ENCODE measurements at places on chromosomes 12 and 14. TPM values are rescaled to one million over a fixed set of nuclear protein-coding genes. Genes with fewer than 3 reads are reported as not detected.

DNA sequence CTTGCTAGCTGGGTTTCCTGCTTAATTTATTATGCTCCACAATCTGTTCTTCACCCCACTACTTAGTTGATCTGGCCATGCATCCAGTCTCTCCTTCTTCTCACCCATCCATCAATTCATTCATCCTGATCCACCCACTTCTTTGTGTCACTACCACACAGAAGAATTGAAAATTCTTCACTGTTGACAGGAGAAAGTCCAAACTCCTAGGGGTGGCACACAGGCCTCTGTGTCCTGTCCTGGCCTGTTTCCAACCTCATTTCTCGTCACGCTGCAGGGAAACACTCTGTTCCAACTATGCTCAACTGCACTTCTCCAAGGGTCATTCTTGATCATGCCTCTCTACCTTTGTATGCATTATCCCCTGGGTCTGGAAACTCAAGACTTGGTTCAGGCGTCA is 10.6 kb upstream of the KRT83 start:
- no peak for DNase-seq

DNA sequence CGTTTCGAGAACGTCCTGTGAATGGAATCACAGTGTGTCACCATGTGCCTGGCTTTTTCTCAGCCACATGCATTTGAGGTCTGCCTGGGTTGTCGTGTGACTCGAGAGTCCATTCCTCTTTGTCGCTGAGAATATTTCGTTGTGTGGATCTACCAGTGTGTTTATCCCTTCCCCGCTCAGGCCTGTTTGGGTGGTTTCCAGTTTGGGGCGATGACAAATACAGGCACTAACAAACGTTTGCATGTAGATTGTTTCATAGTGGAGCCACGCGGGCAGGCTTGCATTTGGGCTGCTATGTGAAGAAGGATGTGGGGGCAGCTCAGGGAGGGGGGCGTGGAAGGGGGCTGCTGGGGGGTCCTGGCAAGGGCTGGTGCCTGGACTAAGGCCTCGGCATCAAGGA is 14.1 kb downstream of the RIN3 start:
- no peak for DNase-seq

- DNase-seq, result no peak
These were observed 31.7 kb upstream of the KCNH3 start for GRCh38 chr12:49507139-49507538.

DNA sequence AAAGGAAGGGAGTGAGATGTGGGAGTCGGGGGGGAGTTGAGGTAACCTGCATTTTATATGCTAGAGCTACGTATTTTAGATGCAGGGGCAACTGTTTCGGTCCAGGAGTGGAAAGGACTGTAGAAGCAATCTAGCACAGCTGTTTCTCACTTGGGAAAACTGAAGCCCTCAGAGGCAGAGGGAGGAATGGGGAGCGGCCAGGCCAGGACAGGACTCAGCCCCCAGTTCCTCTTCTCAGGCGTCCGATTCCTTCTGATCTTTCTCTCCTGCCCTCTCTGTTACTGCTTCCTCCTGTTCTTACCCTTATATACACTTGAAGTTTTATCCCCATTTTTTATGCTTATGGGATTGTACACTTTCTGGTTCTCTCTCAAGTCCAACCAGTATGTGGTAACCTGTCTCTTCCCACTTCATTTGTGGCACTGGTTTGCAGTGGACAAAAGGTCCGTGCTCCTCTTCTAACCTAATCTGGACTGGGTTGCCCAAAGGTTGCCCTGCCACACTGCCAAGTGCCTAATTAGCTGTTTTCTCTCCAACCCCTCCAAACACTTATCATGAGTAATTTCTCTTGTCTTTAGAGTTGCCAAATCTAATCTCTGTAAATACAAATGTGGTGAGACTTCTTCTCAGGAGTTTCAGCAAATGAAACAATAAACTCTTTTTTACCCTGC is 16.2 kb downstream of the LPCAT3 start:
- DNase-seq, result no peak

GRCh38 chr12:57889500-57889989 is 43.0 kb upstream of the CTDSP2 start:
- peak; percentile 87 for DNase-seq

GRCh38 chr12:29241821-29242591 is 92.9 kb downstream of the FAR2 start:
- peak; percentile 64 for DNase-seq

SYT1 gene
- 0.24 TPM for total RNA-seq

ACSM4 gene
- not detected for total RNA-seq

SLC25A21 gene
- total RNA-seq, result 0.76 TPM

CLECL1 gene
- total RNA-seq, result 0.76 TPM

AMN gene
- total RNA-seq, result 0.14 TPM

CCDC197 gene
- total RNA-seq, result 0.84 TPM

PDZRN4 gene
- total RNA-seq, result not detected

ZNF385A gene
- 11.6 TPM for total RNA-seq
